ENCODE measurements at places on chromosomes 1 and 21.

GRCh38 chr21:38148046-38148445 is 108.7 kb upstream of the KCNJ15 start:
- DNase-seq: no peak

- DNase-seq: no peak
Observed at GRCh38 chr1:62142496-62142895, 52.2 kb upstream of the L1TD1 start.

DNA sequence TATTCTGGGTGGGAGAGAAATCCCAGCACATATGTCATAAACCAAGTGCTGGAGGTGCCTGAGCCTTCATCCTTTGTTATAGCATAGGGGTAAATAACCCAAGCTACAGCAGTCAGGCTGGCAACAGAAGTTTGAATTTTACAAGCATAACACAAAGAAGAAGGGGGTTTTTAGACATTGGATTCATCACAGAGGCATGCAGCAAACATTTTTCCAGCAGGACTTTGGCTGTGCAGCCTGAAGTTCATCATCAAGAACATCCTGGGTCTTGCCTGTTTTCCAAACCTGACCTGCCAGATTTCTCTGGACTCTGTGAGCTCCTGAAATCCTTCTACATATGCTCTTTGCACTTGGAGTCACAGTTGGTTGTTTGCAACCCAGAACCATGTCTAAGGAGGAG is 16.2 kb downstream of the PTGER3 start:
- no peak for DNase-seq

- DNase-seq: peak; percentile 48
Observed at GRCh38 chr1:41662061-41662764, 177.7 kb upstream of the EDN2 start.

GRCh38 chr1:222375701-222376100 is 172.2 kb downstream of the HHIPL2 start:
- no peak for DNase-seq

- DNase-seq: no peak
Observed at GRCh38 chr1:232684371-232685105, 54.6 kb upstream of the SIPA1L2 start.

DNA sequence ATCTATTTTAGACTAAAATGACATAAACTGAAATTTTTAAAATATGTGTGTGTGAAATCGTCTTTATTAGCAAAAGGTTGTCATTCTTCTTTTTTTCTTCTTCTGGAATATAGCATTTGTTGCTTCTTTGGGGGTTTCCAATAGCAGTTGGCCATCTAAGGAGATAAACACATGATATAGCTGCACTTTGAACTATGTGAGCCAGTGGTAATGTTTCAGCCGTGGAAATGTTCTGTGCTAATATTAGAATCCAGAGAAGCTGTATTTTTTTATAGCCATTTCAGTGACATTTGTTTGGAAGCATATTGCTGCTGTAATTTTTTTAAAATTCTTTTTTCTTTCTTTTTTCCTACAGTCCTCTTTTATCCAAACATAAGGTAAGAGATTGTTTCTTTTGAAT is 75.1 kb downstream of the CNST start:
- no peak for DNase-seq

DNA sequence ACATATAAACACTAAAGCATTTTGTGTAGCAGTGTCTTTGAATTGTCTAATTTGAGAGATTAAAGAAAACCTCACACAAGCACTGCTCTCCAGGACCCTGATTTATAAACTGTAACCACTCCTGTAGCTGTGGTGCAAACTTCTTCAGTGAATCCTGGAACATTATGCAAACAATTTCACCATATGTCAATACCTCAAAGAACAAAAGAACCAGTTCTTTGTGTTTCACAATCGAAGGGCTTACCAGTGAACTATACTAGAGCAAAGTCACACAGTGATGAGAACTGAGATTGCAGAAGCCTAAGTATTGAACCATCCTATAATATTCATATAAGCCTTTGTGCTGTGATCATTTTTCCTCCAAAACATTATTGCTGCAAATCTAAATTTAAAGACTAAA is 21.5 kb downstream of the DPH5 start:
- DNase-seq: no peak

GRCh38 chr21:33510826-33511225 is 19.3 kb upstream of the DNAJC28 start:
- DNase-seq: no peak

DNA sequence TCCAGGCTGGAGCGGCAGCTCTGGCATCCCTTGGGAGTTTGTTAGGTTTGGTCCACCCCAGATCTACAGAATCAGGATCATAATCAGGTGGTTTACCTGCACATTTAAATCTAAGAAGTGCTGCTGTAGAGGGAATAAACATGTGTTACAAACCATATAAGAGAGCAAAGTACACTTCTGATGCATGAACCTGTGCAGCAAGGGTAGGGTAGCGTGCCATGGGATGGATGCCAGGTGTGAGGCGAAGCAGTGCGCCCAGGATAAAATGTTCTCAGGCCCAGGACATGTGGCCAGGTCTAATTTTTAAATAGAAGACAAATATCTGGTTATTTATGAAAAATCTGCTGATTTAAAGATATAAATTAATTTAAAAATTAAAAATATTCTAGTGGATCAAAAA is 308.8 kb upstream of the USP24 start:
- no peak for DNase-seq

DNA sequence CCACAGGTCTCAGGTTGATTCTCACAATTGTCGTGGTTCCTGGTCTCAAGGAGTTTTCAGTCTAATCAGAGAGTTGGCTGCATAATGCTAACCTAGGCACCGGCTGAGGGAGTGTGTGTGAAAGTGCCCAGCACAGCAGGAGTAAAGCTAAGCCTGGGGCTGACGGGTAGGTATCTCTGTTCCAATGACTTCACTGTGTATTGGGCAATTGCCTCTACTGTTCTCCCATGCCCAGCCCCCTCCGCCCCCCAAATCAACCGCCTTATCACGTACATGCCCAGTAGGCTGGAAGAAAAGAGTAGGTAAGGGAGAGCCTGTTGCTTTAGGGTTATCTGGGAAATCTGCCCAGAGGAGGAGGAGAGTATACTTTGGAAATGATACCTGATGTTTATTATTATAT is 54.7 kb downstream of the MRPS6 start:
- DNase-seq: no peak

DNA sequence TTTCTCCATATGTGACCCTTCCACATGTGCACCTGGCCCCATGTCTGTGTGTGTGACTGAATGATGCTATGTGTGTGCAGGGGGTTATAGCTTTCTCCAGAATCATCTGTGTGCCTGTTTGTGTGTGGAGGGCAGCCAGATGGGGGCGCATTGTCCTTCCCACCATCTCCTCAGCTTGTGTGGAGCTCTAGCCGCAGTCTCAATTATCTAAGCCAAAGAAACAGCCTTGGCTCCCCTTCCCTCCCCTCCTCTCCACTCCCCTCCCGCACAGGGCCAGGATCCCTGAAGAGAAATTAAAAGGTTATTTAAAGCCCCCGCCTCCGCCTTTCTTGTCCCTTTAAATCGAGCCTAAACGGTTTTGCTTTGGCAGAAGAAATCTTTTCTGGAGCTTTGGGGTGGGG is 1.8 kb upstream of the DMBX1 start:
- DNase-seq: no peak

DNA sequence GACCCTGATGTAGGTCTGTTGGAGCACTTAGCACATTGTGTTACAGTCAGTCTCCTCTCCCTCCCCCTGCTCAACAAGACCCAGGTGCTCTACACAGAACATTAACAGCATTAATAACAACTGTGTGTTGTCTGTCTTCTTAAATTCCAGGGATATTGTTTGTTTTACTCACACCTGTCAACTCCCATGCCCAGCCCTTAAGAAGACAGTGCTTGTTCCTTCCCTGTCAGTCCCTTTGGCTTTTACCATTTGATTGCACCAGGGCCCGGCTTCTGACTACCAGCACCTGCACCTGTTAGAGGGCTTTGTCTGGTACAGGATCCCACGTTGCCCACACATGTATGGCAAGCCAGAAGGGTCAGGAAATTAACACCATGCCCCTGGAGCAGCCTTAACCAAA is 11.7 kb downstream of the RIMKLA start:
- no peak for DNase-seq

GRCh38 chr1:178493301-178493741 is 3.4 kb downstream of the CLEC20A start:
- no peak for DNase-seq

DNA sequence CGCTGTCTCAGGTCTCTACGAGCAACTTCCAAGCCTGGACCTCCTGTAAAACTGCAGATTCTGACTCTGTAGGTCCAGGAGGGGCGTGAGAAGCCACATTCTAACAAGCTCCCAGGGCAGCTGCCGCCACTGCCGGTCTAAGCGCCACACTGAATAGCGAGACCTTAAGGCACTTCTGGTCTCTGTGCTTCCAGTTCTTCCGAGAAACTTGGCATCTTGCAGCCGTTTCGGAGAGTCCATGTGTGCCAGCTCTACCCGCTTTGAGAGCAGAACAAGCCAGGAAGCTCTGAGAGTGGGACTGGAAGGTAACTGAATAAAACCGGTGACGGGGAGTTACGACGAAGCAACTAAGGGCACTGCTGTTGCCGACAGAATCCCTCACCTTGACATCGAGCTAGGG is 12.5 kb downstream of the AGT start:
- no peak for DNase-seq

DNA sequence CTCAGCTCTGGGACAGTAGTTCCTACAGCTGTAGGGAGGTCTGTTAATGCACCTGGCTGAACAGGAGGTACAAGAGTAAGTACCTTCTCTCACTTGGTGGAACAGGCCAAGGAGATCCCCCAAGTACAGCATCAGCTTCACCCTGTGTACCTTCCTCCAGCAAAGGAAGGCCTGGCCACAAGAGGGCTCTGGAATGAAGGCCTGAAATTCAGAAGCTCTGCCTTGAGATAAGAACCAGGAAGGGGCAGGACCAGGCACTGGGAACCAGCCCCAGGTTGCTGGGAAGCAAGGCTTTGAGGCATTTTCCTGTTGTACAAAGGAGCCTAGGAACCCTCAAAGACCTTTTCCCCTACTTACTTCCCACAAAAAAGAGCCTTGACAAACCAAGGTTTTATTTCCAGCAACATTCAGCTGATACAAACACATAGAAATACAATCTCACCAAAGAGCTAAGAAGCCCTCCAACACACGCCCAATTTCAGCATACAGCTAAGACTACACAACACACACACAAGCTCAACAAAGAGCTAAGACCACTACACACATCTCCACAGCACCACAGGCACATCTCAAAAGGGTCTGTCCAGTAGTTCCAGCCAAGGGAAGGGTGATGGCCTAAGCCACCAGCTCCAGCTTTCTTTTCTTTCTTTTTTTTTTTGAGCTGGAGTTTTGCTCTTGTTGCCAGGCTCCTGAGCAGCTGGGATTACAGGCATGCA is 23.5 kb downstream of the F11R start:
- DNase-seq: peak; percentile 11

DNA sequence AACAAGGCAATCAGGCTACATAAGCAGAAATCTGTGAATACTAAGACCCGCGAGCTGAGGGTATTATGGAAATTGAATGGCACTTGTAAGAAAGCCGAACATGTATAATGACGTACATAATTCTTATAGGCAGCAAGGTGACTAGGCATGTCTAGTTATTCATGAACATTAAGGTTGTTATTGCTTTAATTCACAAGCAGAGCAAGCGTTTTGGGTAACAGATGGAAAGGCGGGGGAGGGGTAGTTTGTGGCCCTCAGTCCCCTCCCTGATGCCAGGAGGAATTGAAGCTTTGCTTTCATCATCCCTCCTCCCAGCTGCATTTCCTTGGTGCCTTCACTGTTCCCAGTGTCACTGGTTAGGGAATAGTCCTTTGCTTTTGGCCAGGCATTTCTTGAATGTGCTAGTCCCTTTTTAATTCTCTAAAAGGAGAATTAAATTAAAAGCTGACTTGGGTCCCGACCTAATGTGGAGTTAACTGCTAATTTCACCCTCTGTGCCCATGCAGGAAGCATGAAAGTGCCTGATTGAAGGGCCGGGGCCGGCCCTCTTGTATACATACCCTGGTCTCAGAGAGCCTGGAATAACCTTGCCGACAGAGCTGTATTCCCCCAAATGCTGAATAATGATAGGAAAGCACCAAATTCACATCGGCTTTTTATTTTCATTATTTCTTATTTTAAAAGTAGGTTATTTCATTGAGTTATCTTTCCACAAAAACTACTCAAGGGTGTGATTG is 42.5 kb downstream of the RYR2 start:
- no peak for DNase-seq

DNA sequence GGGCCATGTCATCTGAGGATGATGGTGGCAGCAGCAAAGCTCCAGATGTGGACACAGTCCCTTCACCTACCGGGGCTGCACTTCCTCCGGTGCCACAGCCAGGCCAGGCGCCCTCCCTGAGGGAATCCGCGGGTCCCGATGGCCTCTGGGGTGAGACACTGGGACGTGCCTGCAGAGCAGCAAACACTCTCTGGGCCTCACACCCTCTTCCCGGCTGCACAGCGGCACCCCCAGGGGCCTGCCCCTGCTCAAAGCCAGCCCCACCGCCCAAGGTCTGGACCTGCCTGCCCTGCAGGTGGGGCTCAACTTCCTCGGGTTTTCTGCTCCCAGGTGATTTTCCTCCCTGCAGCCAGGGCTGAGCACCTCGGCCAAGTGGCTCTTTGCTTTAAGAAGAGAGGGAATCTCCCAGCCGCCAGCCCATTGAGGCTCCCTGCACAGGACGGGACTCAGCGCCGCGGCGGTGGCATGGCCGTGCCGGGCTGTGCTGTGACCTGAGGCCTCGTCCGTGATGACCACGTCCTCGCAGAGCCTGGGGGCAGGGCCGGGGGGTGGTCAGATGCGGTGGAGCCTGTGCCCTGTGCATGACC is 21.3 kb upstream of the COL18A1 start:
- DNase-seq: no peak

DNA sequence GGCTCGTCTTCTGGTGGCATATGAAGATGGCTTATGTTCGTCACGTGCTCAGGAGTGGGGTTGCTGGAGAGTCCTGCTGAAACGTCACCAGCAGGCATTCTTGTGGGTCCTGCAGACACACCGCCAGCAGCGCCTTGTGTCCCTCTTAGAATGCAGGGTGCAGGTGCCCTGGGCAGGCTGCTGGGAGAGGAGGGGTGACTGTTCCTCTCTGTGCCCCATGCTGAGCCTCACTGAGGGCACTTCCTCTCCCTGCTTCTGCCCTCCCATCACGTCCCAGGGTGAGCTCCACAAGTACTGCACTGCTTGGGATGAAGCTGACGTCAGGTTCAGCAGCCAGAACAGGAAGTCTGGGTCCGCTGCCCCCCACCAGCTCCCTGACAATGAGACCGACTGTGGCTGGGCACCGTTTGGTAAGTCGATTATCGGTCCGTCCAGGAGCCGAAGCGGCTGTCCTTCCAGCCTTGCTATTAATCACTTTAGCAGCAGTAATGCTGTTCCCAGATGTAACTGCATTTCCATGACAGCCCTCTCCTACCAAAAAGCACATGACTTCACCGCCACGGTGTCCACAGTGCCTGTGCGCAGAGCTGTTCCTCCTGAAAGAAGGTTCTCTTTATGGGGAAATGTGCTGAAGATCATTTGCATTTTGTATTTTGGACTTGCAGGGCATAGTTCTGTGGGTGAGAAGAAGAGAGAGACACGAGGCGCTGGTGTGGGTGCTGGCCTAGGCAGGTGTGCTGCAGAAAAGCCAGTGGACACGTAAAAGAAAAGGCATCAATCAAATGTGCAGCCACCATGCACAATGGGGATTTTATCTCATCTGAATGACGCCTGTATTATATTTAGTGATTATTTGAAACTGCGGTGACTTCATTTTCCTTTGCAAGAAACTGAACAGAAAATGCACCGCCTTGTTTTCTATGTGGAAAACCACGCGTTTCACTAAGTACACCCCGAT is 21.0 kb downstream of the SLC37A1 start:
- no peak for DNase-seq

GRCh38 chr1:107138166-107138565 is 2.7 kb upstream of the NTNG1 start:
- no peak for DNase-seq
